Skeletal muscle tissue (tissue), 5 donors: ENCODE measurements at places on chromosomes 1 and 21. TPM values are rescaled to one million over a fixed set of nuclear protein-coding genes. Genes with fewer than 3 reads are reported as not detected.

ZNF695 gene
- total RNA-seq, result 0.52 TPM

LCE2A gene
- total RNA-seq, result not detected

DENND2C gene
- total RNA-seq, result 7.8 TPM

C8A gene
- total RNA-seq, result not detected

TMEM51 gene
- 4.7 TPM for total RNA-seq

NPR1 gene
- 11.5 TPM for total RNA-seq

SHCBP1L gene
- under 0.01 TPM for total RNA-seq

C1orf116 gene
- total RNA-seq, result not detected

PEAR1 gene
- 4.7 TPM for total RNA-seq

SPOCD1 gene
- total RNA-seq, result not detected

THEMIS2 gene
- 4.7 TPM for total RNA-seq

OR4F29 gene
- total RNA-seq, result not detected

FCRLA gene
- 1.0 TPM for total RNA-seq

HSD3B2 gene
- not detected for total RNA-seq

CFAP107 gene
- under 0.01 TPM for total RNA-seq

SMIM1 gene
- 1.6 TPM for total RNA-seq

SPRR1B gene
- total RNA-seq, result not detected

TNNT2 gene
- 89.2 TPM for total RNA-seq

FCER1G gene
- 16.2 TPM for total RNA-seq

RNF115 gene
- total RNA-seq, result 13.6 TPM

CASP9 gene
- 9.9 TPM for total RNA-seq

TFF3 gene
- total RNA-seq, result 5.2 TPM

OR14K1 gene
- 0.52 TPM for total RNA-seq

CACNA1S gene
- total RNA-seq, result 43.3 TPM

NR1I3 gene
- total RNA-seq, result not detected

AGMAT gene
- total RNA-seq, result 4.2 TPM

ARHGEF16 gene
- 0.52 TPM for total RNA-seq
